ENCODE measurements at places on chromosomes 7 and 10.

GRCh38 chr10:50512743-50513416 lies 110.9 kb downstream of the SGMS1 start:
- no peak overlapping the region for H3K27ac ChIP-seq
- H3K4me3 ChIP-seq, result no peak overlapping the region
- H3K36me3 ChIP-seq, result no peaks in the 10 kb centered on the region
- H3K4me1 ChIP-seq, result peaks cover 5% of the 10 kb centered on the region

- no peak overlapping the region for H3K27ac ChIP-seq
- H3K4me3 ChIP-seq, result no peak overlapping the region
- no peak for DNase-seq
- H3K27me3 ChIP-seq, result no peaks in the 10 kb centered on the region
Observed at GRCh38 chr10:30581779-30582380, 47.7 kb downstream of the LYZL2 start.

- H3K27ac ChIP-seq, result no peak overlapping the region
- H3K4me3 ChIP-seq, result no peak overlapping the region
- no peaks in the 10 kb centered on the region for H3K4me1 ChIP-seq
- no peaks in the 10 kb centered on the region for H3K27me3 ChIP-seq
- no peak for DNase-seq
Observed at GRCh38 chr7:27992755-27993493, 187.7 kb downstream of the JAZF1 start.

DNA sequence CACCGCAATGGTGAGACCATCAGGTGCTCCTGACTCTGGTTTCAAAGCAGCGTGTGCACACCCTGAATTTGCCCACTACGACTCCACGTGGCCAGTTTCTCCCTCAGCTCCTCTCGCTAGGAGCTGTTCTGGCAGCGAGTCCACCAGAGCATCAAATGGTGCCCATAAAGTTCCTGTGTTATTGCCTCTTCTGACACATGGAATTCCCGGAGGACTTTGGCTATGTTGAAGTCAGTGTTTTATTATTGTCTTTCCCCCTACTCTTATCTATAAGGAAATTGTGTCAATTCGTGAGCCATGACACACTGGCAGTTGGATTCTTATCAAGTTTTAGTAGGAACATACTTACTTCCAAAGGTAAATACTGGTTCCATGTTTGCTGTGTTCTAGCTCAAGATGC lies 53.9 kb upstream of the NPVF start:
- no peak overlapping the region for H3K27ac ChIP-seq
- H3K4me3 ChIP-seq, result no peak overlapping the region
- no peak for DNase-seq
- H3K4me1 ChIP-seq, result no peaks in the 10 kb centered on the region
- no peaks in the 10 kb centered on the region for H3K36me3 ChIP-seq
- H3K27me3 ChIP-seq, result no peaks in the 10 kb centered on the region

GRCh38 chr7:5276611-5277010 lies 6.1 kb upstream of the SLC29A4 start:
- no peak overlapping the region for H3K27ac ChIP-seq
- H3K27me3 ChIP-seq, result peaks cover 28% of the 10 kb centered on the region
- no peaks in the 10 kb centered on the region for H3K36me3 ChIP-seq
- H3K4me3 ChIP-seq, result no peak overlapping the region

GRCh38 chr7:115647712-115648111 lies 382.9 kb downstream of the TFEC start:
- no peaks in the 10 kb centered on the region for H3K36me3 ChIP-seq
- no peak overlapping the region for H3K4me3 ChIP-seq
- H3K4me1 ChIP-seq, result no peaks in the 10 kb centered on the region
- DNase-seq, result no peak

GRCh38 chr10:79093658-79094411 lies 25.1 kb downstream of the ZMIZ1 start:
- no peak overlapping the region for H3K4me3 ChIP-seq
- DNase-seq, result no peak
- peak overlapping the region; percentile 69 for H3K27ac ChIP-seq
- peaks cover 10% of the 10 kb centered on the region for H3K36me3 ChIP-seq
- H3K27me3 ChIP-seq, result no peaks in the 10 kb centered on the region
- peaks cover 91% of the 10 kb centered on the region for H3K4me1 ChIP-seq

DNA sequence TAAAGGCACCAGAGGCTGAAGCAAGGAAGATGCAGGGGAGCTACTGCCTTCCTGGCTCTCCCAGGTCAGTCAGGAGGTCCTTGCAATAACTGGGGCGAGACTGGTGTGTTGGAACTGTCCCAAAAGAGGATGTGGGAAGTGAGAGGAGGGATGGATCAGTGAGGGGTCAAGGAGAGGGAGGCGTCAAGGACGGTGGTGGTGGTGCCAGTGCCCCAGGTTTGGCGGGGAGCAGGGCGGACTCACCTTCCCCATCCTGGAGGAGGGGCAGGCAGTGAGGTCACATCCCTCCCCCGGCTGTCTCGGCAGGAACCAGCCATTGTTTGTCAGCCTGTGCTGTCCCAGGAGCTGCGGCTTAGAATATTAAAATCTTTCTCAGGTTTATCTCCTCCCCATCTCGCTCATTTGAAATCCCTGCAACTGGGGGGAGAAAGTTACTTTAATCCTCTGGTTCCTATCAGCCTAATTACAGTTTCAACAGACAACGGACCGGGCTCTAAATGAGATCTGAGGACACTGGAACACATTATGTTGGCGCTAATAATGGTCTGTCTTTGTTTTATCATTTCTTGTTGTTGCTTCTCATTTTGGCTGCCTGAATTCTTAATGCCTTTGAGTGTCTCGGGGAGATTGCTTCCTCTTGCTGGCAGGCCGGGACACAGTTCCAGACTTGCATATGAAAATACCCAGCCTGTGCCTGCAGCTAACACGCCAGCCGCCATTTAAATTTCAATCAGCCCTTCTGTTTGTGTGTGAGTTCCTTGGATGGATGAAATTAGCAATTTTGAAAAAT lies 387.5 kb downstream of the RPS24 start:
- H3K4me3 ChIP-seq, result no peak overlapping the region
- peaks cover 2% of the 10 kb centered on the region for H3K27me3 ChIP-seq
- H3K4me1 ChIP-seq, result no peaks in the 10 kb centered on the region
- no peaks in the 10 kb centered on the region for H3K36me3 ChIP-seq
- no peak for DNase-seq

Measured in thymus (tissue), 14 donors.